ENCODE measurements at places on chromosomes 13 and 19.
A peak's percentile ranks its signal among the peaks of the same experiment; 100 is the strongest.

GRCh38 chr13:101467415-101467814 is 14.9 kb downstream of the ITGBL1 start:
- no peak for DNase-seq

DNA sequence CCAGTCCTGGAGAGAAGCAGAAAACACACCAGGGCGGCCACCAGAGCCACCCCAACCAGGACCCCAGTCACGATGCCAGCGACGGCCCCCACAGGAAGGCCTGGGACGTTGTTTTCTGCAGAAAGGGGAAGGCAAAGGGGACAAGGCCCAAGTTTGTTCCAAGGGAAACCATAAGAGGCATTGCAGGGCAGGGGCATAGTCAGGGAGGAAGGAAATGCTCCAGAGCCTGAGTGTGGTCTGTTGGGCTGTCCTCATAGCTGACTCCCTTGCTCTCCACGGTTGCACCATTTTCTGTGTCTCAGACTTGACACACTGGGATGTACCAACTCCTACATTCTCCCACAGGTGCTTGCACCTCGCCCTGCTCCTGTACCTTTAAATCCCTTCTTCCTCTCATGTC is 5.2 kb downstream of the CEACAM4 start:
- DNase-seq, result no peak

GRCh38 chr19:13684021-13684420 is 80.3 kb upstream of the MRI1 start:
- no peak for DNase-seq

GRCh38 chr19:31037286-31037980 is 311.8 kb downstream of the TSHZ3 start:
- DNase-seq, result no peak

GRCh38 chr13:76703216-76703615 is 183.0 kb downstream of the KCTD12 start:
- DNase-seq, result no peak

- peak; percentile 71 for DNase-seq
Observed at GRCh38 chr13:29758531-29759114, 91.8 kb downstream of the UBL3 start.

DNA sequence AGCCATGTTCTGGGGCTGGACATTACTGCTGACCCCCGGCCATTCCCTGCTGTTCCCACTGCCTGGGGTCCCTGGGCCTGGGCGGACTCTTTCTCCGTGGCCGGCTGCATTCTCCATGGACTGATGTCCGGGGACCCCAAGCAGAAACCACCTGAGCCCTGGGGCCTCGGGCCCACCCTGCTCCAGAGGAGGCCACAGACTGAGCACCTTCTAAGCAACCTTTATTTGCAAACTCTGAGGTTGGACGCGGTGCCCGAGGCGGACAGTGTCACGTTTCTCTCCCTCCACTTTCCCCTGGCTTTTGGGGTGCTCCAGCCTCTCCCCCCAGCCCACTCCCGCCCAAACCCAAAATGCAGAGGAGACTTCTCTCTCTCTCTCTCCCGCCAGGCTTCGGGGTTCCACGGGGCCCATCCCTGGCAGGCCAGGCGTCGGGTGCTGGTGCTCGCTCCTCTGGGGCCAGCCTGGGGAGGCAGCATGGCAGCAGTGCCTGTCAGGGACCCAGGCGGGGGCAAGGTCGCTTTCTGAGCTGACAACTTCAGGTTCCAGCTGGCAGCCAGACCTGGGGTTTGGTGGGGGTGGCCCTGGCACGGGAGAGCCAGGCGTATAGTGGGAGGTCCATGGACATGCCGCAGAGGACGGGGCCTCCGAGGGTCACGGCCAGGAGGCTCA is 2.3 kb upstream of the C19orf25 start:
- DNase-seq, result no peak

- DNase-seq, result peak; percentile 87
Observed at GRCh38 chr19:45681391-45682015, 10.2 kb downstream of the SNRPD2 start.

GRCh38 chr13:44158098-44158521 is 215.5 kb upstream of the SERP2 start:
- no peak for DNase-seq

- DNase-seq, result no peak
Observed at GRCh38 chr13:35485424-35485823, 8.9 kb upstream of the MAB21L1 start.

- DNase-seq, result peak; percentile 30
Observed at GRCh38 chr19:16470911-16471811, 609 bp downstream of the EPS15L1 start.

- DNase-seq, result peak; percentile 43
Observed at GRCh38 chr13:40982772-40983171, 36.3 kb downstream of the ELF1 start.

- no peak for DNase-seq
Observed at GRCh38 chr13:84129966-84130365, 247.7 kb upstream of the SLITRK1 start.

- peak; percentile 57 for DNase-seq
Observed at GRCh38 chr19:42422901-42423461, 4.2 kb downstream of the LIPE start.

GRCh38 chr19:28466107-28467045 is 746.6 kb downstream of the UQCRFS1 start:
- DNase-seq, result peak; percentile 41

- no peak for DNase-seq
Observed at GRCh38 chr13:57763689-57764088, 132.1 kb downstream of the PCDH17 start.

GRCh38 chr13:74004109-74004508 is 130.1 kb downstream of the KLF12 start:
- DNase-seq, result no peak

DNA sequence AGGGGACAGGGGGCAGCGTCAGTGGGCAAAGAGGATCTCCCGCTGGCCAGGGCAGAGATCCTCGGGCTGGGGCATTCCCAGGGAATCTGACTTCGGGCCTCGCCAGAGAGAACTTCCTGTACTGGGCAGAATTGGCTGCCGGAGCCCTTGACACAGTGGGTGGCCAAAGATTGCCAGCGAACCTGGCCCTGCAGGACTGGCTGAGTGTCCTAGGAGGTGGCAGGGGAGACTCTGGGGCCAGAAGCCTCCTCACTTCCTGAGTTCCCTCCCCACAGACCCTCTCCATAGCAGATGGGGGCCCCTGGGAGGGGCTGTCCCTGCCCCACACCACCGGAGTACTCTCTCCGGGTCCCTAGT is 19.3 kb downstream of the DPP9 start:
- DNase-seq, result no peak

GRCh38 chr19:5225486-5226345 is 114.9 kb downstream of the PTPRS start:
- DNase-seq, result no peak

GRCh38 chr13:109833071-109833470 is 46.7 kb upstream of the IRS2 start:
- DNase-seq, result no peak

DNA sequence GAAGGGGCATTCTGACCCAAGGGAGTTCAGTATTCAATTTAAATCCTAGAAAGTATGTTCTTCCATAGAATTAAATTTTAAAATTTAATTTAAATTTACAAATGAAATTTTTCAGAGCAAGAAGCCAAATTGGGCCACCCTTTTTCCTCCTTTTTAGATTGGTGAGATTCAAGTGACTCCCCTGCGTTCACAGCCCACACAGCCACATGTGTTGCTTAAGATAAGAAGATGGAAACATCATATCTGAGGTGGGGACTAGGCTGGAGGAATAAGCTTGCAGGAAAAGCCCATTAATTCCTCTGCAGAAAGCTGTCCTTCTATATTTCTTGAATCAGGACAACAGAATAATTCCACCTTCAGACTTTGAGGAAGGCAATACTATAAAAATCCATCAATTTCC is 392.7 kb upstream of the ZNF507 start:
- DNase-seq, result no peak

DNA sequence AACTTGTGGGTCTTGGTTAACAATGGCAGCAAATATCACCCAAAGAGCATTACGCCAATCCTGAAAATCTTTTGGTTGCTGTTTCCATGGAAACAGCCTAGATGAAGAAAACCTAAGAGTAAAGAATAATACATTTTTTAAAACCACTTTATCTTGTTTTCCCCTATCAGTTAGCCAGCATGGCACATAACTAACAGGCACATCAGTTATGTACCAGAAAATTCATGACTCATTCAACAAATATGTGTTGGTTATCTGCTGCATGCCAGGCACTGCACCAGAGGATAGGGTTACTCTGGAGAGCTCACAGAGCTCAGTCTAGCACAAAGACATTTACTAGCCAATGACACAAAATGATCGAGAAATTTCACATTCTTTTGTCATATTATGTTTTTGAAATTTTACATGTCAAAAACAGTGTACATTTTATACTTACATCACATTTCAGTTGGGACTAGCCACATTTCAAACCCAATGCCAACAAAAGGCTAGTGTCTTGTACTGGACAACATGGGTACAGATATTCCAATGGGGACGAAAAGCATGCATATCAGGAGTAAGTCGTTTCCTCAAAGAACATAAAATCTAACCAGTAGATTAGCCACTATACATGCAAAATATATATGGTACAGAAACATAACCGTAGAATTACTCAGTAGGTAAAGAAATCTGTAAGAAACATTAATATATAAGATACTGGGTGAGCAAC is 20.3 kb downstream of the LNX2 start:
- no peak for DNase-seq

- DNase-seq, result peak; percentile 45
Observed at GRCh38 chr13:40662866-40663265, 3.6 kb downstream of the FOXO1 start.

GRCh38 chr13:77384999-77385398 is 58.1 kb upstream of the MYCBP2 start:
- DNase-seq, result no peak

DNA sequence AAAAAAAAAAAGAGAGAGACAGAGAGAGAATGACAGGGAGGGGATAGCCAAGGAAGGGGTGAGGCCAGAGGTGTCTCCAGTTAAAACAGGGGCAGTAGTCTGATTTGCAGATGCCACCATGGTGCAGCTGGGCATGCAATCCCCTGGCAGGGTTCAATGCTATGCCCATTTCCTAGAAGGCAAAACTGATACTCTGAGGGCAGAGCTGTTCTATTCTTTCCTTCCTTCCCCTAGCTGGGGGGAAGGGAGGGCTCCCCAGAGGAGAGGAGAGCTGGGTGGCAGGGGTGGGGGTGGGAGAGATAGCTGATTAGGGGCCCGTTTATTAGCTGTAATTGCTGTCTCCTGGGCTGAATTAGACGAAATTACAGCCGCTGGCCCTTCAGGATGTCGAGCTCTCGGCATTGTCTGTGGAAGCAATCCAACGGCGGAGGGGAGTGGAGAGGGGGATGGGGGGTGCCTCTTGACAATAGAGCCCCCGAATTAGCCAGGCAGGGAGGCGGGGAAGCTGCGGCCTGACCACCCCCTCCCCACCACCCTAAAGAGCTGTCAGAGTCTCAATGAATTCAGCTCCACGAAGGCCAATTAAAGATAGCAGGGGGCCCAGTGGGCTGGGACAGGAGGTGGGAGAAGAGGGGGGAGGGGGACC is 14.4 kb upstream of the DPP9 start:
- DNase-seq, result no peak

DNA sequence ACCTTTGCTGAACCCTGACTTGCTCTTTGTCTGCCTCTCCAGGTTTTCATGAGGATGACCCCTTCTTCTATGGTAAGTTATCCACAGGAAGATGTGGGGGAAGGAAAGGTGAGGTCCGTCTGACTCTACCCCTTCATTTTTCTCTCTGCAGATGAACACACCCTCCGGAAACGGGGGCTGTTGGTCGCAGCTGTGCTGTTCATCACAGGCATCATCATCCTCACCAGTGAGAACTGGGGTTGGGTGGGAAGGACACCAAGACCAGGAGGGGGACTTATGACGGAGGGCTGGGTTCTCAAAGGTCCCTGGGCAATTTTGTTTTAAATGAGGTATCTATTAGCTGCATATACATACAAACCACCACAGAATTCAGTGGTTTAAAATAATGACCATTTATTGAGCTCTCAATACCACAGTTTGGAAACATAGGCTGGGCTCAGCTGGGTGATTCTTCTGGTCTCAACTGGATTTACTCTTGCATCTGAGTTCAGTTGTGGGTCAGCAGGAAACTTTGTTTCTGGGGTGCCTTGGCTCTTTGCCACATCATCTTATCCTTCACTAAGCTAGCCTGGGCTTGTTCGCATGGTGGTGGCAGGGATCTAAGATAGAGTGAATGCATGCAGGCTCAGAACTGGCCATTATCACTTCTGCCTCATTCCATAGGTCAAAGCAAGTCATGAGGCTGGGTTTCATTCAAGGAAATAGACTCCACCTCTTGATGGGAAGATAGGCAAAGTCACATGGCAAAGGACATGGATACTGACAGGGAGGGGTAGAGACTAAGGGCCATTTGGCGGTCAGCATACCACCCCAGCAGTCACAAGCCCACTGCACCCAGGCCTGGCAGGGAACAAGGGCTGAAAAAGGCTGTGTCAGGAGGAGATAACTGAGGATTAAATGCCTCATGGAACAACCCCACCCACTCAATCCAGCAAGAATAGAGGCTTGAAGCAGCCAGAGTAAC is 11.8 kb downstream of the FXYD5 start:
- DNase-seq, result no peak

DNA sequence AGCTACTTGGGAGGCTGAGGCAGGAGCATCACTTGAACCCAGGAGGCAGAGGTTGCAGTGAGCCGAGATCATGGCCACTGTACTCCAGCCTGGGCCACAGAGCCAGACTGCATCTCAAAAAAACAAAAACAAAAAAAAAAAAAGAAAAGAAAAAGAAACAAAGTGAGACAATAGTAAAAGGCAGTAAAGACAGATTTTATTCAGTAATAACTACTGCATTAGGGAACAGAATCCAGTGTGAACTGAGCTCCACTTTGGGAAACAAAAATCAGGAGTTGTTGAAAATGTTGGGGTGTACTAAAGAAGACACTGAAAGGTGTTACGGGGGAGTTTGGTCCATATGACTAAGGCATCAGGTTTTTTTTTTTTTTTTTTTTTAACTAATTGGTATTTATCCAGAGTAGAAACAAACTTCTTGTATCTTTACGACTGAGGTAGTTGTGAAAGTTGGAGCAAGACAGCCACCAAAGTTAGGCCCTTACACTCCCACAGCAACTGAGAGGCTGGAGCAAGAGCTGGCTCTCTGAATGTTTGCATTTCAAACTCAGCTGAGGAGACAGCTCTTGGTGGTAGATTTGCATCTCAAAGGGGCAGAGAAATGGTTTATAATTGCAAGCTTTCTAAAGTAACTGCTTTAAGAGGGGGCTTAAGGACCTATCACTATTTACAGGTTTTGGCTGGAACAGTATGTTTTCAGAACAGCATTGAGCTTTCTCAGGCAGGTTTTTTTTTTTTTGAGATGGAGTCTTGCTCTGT is 24.2 kb downstream of the ZNF607 start:
- no peak for DNase-seq

DNA sequence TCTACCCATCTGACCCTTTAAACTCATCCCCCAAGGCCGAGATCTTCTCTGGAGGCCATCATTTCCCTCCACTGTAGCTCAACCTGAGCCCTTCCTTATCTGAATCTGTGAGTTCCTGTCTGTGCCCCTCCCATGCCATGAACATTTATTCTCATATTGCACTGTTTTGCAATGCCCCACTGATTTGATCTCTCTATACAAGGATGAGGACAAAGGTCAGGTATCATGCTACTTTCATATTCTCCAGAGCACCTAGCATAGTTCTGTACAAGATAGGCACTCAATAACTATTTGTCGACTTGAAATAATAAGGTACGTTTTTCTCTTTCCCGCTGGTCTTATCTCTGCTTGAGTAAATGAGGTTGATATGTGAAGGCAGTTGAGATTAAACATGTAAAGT is 135.5 kb downstream of the KLF5 start:
- DNase-seq, result no peak

- DNase-seq, result no peak
Observed at GRCh38 chr19:9295411-9295849, 14.2 kb downstream of the ZNF699 start.

Measured in activated naive CD4-positive, alpha-beta T cell treated with Interleukin-2 at 50 U/mL for 16 hours (primary cell).